ENCODE measurements at places on chromosomes 2 and 18. TPM values are rescaled to one million over a fixed set of nuclear protein-coding genes. Genes with fewer than 3 reads are reported as not detected.

- peak; percentile 65 for DNase-seq
Observed at GRCh38 chr2:109238580-109238979, 109.6 kb downstream of the SH3RF3 start.

GRCh38 chr2:218262237-218262600 is 1.4 kb downstream of the GPBAR1 start:
- no peak for DNase-seq

DNA sequence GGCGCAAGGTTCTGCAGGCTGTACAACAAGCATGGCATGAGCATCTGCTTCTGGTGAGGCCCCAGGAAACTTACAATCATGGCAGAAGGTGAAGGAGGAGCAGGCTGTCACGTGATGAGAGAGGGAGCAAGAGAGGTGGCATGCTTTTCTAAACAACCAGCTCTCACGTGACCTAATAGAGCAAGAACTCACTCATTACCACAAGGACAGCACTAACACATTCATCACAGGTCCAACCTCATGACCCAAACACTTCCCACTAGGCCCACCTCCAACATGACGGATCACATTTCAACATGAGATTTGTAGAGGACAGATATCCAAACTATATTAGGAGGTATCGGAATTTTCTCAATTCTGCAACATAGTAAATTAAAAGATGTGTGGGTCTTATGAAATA is 108.8 kb upstream of the DLX2 start:
- no peak for DNase-seq

Gene CLEC4F
- total RNA-seq: 0.37 TPM

Measured in dorsolateral prefrontal cortex (tissue), 122 donors.